Activated CD8-positive, alpha-beta T cell treated with anti-CD3 and anti-CD28 coated beads, Interleukin-2, amount 10 ng/mL, durations not matched to agents 7 days and 5 days (primary cell): ENCODE measurements at places on chromosomes 13 and 19.

- no peak for DNase-seq
Measured at GRCh38 chr13:111117961-111118360, 2.9 kb downstream of the ARHGEF7 start.

- no peak for DNase-seq
Measured at GRCh38 chr19:4295972-4296771, 6.0 kb downstream of the TMIGD2 start.

- DNase-seq, result peak; percentile 53
Measured at GRCh38 chr19:50705422-50706019, 14.1 kb downstream of the SHANK1 start.

GRCh38 chr13:59771272-59771671, 392.5 kb downstream of the DIAPH3 start:
- no peak for DNase-seq

- no peak for DNase-seq
Measured at GRCh38 chr13:113074876-113075275, 30.7 kb upstream of the F7 start.

DNA sequence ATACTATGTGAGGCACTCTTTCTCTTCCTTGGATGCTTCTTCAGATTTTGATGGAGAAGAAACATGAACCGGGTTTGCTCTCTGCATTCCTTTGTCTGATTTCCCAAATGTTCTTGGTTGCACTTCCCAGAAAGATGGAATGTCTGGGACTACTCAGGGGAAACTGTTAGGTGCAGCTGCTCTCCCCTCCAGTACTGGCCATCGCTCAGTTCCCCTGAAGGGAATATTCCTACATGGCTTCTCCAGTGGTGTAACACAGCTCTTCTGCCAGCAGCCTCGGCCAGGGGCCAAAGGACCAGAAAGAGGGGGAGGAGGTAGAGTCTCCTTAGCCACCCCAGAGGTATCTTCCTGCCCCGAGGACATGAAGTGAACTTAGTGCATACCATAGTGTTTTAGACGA, 33.5 kb upstream of the SPRY2 start:
- no peak for DNase-seq

DNA sequence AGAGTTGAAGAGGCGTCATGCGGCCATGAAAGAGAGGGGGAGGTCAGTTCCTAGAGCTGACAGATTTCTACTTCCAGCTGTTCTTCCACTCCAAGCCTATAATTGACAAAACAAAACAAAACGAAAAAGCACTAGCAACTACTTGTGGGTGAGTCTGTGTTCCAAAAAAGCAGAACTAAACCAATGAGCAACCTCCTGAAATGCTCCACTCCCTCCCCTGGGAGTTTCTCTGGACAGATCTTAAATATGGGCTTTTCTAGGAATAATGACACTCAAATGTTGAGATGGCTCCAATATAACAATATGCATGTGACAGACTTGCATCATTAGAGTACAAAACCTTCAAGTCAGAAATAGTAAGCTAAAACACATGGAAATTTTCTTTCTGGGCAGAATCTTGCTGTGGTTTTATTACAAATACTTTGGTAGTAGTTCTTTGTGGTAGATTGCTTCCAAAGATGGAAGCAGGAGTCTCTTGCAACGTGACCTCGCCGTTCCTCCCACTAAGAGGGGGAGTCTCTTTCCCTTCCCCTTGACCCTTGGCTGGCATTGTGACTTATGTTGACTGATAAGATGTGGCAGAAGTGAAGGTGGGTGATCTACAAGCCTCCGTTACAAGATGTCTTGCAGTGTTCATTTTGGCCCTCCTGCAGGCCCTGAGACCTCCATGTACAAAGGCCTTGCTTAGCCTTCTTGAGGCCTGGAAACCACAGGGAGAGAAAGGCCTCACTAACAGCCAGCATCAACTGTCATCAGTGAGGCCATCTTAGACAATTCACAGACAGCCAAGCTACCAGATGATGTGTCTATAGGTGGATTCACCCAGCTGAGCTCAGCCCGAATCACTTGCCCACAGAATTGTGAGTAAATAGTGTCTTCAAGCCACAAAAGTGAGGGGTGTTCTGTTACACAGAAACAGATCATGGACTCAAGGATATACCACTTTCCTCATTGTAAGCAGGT, 173.1 kb upstream of the RFC3 start:
- no peak for DNase-seq

- no peak for DNase-seq
Measured at GRCh38 chr13:98691360-98691759, 61.1 kb downstream of the SLC15A1 start.

DNA sequence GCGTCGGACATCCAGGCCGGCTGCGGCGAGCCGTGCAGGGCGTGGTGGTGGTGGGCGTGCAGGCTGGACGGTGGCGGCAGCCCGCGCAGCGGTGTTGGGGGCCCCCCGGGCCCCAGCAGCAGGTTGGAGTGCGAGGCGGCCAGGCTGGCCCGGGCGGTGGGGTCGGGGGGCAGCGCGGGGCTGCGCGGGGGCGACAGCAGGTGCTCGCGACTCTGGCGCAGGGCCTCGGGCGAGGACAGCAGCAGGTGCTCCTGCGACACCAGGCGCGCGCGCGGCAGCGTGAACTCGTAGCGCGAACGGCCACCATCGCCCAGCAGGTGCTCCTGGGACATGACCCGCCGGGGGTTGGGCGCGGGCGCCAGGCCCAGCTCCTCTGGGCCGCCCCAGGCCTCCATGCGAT, 9.8 kb downstream of the SHISA7 start:
- DNase-seq, result no peak

DNA sequence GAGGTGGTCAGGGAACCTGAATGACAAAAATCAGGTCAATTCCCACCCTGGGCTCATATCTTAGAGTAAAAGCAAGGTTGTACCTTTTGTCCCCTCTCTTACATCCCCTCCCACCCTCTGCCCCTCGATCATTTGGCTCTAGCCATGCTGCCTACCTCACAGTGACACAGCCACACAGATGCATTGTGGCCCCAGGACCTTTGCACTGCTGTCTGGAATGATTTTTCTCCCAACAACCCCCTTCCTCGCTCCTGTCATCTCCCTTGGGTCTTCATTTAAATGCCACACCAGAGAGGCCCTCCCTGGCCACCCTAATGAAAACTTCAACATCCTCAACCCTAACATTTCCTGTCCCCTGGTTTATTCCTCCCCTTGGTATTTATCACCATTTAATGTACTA, 4.3 kb downstream of the MYH14 start:
- DNase-seq, result no peak

DNA sequence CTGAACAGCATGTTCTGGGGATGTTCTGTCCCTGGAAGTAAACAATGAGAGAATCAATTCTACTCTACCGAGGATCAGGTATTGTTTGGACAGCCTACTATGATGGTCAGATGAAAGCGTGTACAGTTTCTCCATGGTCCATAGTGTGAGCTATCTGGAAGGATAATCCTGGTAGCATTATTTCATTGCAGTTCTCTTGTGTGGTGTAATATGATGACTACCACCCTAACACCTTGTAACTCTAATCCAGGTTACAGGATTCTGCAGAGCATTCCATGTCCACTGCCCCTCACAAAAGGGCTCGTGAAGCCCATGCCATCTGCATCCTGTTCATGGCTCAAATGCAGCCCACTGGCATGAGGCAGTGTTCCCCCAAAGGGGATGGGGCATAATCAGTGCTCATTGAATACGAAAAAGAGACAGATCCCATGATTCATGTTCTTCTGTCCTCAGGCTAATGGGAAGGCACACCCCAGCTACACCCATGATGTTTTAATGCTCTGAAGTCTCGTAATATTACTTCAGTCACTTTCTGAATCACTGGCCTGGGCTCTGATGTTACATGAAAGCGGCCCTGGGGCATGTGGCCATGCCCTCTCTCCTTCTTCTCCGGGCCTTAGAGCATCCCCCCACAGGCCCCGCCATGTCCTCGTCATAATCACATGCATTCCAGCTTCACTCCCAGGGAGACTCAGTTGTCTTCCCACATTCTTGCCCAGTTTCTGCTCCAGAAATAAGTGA, 68.4 kb downstream of the HSPH1 start:
- no peak for DNase-seq

GRCh38 chr13:57726981-57727380, 95.4 kb downstream of the PCDH17 start:
- no peak for DNase-seq

DNA sequence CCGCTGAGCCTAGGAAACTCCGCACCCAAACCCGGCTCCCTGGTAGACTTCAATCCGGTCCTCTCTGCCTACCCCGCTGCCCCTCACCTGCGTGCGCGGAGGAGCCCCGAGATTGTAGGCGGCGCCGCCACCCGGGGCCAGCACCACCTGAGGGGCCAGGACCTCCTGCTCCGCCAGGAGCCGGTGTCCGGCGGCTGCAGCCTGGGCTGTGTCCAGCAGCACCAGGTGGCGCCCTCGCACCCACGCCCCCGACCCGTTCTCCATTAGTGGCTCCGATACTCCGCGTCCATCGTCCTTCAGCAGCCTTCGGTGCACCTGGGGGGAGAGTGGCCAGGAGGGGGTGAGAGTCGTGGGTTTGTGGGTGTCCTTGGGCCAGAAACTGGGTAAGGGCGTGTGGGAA, 18.5 kb downstream of the MAN2B1 start:
- DNase-seq, result no peak

DNA sequence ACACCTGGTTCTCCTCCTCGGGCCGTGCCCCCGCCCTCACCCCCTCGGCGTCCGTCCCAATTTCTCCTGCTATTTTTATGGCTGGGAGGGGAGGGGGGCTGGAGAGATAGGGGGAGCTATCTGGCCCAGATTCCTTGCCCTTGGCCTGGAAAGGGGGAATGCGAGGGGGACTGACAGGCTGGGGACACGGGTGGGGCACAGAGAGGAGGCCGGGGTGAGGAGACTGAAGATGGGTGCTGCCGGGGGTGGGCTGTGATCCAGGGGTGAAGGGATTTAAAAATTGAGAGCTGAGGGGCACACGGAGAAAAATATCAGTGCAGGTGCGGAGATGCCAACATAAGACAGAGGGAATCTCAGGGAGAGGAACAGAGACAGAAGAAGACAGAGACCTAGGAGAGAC, 2.3 kb downstream of the PRKCG start:
- no peak for DNase-seq

DNA sequence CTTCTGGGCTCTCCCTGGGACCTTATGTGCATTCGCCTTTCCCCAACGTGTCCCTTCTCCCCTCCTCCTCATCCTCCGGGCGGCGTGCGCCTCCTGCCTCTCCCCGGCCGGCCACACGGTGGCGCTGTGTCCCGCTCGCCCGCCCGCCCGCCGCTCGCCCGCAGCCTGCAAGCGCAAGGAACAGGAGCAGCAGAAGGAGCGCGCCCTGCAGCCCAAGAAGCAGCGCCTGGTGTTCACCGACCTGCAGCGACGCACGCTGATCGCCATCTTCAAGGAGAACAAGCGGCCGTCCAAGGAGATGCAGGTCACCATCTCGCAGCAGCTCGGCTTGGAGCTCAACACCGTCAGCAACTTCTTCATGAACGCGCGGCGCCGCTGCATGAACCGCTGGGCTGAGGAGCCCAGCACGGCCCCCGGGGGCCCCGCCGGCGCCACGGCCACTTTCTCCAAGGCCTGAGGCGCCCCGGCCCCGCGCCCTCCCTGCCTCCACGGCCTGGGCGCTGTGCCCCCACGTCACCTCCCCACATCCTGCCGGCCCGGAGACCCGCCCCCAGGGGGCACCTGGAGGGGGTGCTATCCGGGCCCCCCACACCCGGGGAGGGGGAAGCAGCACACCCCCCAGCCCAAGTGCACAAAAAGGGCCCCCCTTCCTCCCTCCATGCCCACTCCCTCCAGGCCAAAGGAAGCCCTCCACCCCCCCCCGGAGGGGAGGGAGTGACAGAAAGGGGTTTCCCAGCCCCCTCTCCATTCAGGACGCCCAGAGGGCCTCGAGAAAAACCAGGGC, 21.9 kb downstream of the ONECUT3 start:
- no peak for DNase-seq

- no peak for DNase-seq
Measured at GRCh38 chr13:79226250-79226649, 179.8 kb downstream of the RBM26 start.

DNA sequence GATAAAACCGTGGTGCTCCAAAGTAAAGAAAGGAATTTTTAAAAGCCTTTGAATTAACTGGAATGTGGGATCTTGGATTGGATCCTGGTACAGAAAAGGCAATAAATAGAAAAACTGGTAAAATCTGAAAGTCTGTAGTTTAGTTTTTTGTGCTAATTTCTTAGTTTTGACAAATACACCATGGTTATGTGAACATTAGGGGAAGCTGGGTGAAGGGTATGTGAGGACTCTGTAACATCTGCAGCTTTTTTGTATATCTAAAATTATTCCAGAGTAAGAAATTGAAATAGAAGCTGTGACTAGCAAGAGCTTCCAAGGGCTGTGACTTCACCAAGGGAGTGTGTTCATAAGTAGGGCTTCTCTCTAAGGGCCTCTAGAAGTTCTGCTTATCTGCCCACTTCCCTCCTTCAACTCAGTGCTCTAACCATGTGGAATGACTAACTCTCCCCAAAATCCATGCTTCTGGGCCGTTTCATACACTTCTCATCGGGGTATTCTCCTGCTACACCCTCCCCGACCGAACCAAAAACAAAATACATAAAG, 26.5 kb downstream of the ARHGAP35 start:
- DNase-seq, result no peak

GRCh38 chr13:108313382-108313781, 43.9 kb downstream of the TNFSF13B start:
- no peak for DNase-seq

GRCh38 chr13:73300718-73301425, 242.1 kb downstream of the KLF5 start:
- no peak for DNase-seq

DNA sequence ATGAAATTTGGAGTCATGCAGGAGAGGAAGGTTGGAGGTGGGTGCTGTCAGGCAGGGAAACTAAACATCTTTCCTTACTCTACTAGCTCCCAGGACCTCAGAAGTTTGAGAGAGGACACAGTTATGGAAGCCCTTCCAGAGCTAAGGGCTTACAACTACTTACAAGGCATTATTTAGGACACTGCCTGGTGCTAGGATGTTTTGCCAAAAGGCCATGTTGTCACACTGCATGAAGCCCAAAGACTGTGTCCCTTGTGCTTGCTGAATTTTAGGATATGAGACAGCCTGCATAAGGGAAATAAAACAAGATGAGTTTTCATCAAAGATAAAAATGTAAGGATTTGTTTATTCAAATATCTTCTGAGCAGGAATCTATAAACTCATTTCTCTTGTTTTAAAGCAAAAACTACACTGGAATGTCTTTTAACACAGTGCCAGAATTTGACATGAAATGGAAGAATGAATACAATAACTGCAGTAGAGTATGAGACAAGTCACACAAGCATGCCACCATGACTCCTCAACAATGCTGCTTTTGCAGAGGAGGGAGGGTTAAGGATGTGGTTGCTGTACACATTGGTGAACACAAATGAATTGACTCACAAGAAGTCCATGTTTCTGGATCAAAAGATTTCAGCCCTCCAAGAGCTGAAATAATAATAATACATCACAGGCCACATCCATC, 258.4 kb downstream of the SPRY2 start:
- no peak for DNase-seq

- DNase-seq, result no peak
Measured at GRCh38 chr13:25783601-25784024, 268.2 kb downstream of the SHISA2 start.
